Activated T-helper 2 cell treated with anti-CD3 and anti-CD28 coated beads, Interferon-gamma antibody, Interleukin-2, Interleukin-4, amounts not matched to agents 10 μg/mL and 5 μg/mL and 100 μg/mL, durations not matched to agents 14 hours and 24 hours and 36 hours (primary cell): ENCODE measurements at places on chromosomes 6 and 20. TPM values are rescaled to one million over a fixed set of nuclear protein-coding genes. Genes with fewer than 3 reads are reported as not detected.

DNA sequence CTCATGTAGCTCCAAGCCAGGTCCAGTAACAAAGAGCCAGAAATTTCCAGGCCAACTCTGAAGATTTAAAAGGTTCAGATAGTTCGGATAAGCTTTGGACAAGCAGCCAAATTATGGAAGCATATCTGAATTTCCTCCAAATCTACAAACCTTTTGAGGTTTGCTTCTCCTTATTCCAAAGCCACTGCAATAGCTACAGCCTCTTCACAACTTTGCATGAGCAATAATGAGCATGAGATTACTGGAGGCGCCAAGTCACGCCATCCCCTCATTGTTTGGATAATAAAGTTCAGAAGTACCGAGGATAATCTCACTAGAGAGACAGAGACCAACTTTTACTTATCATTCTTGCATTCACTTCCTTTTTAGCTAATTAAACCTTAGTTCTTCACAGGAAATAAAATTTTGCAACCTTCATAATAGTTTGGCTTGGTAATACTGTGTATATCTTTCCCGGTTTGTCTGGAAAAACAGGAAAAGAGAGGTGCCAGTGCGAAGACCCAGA lies 329.6 kb upstream of the RSPO3 start:
- DNase-seq, result no peak

GRCh38 chr6:99364026-99364425 lies 14.6 kb upstream of the FAXC start:
- DNase-seq, result no peak

GRCh38 chr20:24773751-24774201 lies 175.3 kb upstream of the CST7 start:
- no peak for DNase-seq

- DNase-seq, result no peak
These were observed 109.7 kb downstream of the BFSP1 start for GRCh38 chr20:17421493-17421892.

GRCh38 chr20:11207749-11208502 lies 534.1 kb upstream of the JAG1 start:
- DNase-seq, result no peak

DNA sequence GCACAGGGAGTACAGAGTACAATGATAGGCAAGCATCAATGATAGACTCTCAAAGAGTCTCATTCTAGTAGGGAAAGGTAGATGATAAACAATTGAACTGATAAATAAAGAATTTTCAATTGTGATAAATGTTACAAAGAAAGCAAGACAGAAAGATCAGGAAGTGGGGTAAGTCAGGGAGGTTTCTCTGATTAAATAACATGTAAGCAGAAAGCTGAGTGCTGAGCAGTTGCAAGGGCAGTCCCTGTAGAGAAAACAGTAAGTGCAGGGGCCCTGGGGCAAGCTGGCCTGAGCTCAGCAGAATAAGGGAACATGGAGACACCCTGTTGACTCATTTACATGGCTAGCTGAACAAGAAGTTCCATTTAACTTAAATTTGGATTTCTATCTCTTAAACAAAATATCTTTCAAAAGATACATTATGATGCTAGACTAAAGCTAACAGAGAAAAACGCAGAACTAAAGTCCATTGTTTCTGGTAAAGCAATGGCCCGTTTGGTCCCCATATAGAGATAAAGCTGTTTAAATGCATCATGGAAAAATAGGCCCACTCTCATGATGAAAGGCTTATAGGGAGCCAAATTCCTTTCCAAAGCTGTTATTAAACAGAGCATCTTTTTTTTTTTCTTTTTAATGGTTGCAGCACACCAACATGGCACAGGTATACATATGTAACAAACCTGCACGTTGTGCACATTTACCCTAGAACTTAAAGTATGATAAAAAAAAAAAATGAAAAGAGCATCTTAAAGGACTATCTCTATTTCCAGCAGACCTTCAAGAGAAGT lies 5.3 kb upstream of the TNFAIP3 start:
- DNase-seq, result no peak

DNA sequence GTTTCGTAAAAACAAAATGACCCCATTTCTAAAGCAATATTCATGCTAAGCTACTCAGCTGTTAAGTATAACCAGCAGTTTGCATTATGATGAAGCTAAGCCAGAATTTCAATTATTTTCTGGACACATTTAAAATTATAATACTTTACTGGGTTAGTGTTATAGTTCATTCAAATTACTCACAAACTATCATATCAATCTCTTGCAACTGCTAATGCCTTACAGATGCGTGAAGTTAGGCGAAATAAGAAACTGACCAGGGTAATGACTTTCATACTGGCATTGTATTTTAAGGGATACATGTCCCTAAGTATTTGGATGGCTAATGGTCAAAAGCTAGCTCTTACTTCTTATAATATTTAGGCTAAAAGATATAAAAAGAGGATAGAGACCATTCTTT lies 249.6 kb downstream of the TSHZ2 start:
- no peak for DNase-seq

GRCh38 chr6:390914-391558 lies 516 bp upstream of the IRF4 start:
- peak; percentile 50 for DNase-seq

DNA sequence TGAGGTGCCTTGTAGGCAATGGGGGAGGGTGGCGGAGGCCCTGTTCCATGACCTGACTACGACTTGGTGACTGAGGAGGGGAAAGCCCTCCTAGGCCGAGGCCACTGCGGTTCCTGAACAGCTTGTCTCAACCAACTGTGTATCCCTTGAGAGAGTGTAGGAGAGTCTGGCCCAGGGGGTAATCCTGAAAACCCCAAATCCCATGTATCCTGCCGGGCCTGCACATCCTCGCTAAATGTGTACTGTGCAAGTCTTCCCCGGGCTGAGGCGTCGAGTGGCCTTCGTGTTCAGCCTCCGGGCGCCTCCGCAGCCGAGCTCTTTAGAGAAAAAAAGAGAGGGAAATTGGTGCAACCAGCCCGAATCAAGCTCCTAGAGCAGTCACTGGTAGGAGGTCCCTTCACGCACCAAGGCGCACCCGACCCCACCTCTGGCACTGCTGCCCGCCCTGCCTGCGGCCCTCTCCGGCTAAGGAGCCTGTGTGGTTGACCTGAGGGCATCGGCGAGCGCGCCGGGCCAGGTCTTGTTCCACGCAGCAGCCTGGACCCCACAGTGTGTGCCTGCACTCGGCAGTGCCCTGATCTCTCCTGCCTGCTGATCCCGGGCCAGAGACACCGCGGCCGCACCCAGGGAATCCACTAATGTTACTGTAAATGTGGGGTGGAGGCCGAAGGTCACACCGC lies 7.3 kb downstream of the SIM1 start:
- no peak for DNase-seq

- DNase-seq, result no peak
These were observed 1.6 kb downstream of the PXDC1 start for GRCh38 chr6:3749977-3750316.

GRCh38 chr20:36098364-36098763 lies 56.2 kb upstream of the EPB41L1 start:
- DNase-seq, result no peak

- no peak for DNase-seq
These were observed 97.6 kb downstream of the SCAF8 start for GRCh38 chr6:154830771-154831170.

DNA sequence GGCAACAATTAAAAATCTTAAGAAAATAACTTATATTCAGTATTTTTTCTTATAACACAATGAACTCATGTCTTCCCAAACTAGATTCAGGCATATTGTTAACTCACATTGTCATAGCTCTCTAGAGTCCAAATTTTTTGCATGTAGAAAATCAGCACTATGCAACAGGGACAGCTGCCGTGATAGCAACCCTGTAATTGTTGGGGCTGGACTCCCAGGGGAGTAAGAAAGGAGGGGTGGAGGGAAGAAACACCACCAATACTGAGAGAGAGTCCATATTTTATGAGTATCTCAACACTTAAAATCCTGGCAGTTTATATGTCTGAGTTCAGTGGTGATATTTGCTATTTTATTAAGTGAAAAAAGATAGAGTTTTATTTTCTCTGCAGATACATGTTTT lies 89.6 kb upstream of the HS3ST5 start:
- no peak for DNase-seq

GRCh38 chr6:138034229-138034628 lies 73.0 kb downstream of the PERP start:
- DNase-seq, result no peak

- no peak for DNase-seq
These were observed 499.4 kb downstream of the MAFB start for GRCh38 chr20:40189621-40190020.

- DNase-seq, result no peak
These were observed 9.7 kb downstream of the LINC00237 start for GRCh38 chr20:21096321-21097043.

DNA sequence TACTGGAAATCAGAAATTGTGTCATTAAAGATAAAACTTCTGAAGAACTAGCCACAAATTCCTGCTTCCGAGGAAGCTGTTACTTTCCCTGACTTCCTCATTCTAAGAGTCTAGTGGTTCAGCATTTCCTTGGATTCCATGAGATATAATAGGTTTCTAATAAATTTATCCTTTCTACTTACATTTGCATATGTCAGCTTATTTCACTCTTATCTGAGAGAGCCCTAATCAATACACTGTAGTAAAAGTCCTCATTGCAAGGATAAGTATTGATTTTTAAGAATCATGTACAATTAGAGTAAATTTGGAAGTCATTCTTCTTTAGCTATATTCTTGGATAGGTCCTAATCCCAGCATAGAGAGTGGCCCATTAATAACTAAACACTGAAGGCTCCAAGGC lies 16.9 kb upstream of the THEMIS start:
- DNase-seq, result no peak

The HLA-DMB gene
- total RNA-seq, result 1.3 and 1.4 TPM in 2 replicates

The PTP4A1 gene
- 80.8 and 88.8 TPM in 2 replicates for total RNA-seq

The TNFRSF21 gene
- total RNA-seq, result 2.7 and 2.8 TPM in 2 replicates

The COL19A1 gene
- total RNA-seq, result 0.14 and 0.16 TPM in 2 replicates

The GPR63 gene
- total RNA-seq, result 4.5 and 5.0 TPM in 2 replicates

The PTCRA gene
- total RNA-seq, result not detected in 2 replicates

The PEX7 gene
- total RNA-seq, result 4.1 and 4.2 TPM in 2 replicates

The HLA-DMA gene
- 15.9 and 19.0 TPM in 2 replicates for total RNA-seq

The MOG gene
- total RNA-seq, result not detected in 2 replicates

The KIZ gene
- total RNA-seq, result 8.9 and 10.5 TPM in 2 replicates

The CDSN gene
- total RNA-seq, result not detected in 2 replicates
